ENCODE measurements at places on chromosomes 3 and 15.

GRCh38 chr3:152172460-152172859, 96.3 kb upstream of the MBNL1 start:
- DNase-seq: no peak

GRCh38 chr3:188369526-188369925, 215.6 kb downstream of the LPP start:
- DNase-seq: no peak

DNA sequence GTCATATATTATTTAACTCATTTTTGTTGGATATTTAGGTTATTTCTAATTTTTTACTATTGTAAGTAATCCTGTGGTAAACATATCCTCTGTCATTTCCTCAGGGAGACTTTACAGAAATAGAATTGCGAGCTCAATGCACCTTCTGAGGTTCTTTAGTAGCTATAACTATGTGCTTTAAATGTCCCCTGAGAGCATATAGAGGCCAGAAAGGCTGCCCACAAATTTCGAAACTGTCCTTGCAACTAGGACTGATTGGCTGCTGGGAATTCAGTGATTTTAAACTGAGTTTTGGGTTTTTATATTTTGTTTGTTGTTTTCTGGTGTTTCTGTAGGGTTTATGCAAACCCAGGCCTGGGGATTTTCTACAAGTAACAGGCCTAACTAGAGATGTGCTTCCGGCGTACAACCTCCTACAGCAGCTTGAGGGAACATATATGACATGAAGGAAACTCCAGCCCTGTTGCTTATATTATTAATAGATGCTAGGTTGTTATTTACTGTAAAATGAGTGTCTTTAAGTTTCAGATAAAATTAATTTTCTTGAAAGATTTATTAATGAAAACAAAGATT, 29.1 kb upstream of the P4HTM start:
- no peak for DNase-seq

DNA sequence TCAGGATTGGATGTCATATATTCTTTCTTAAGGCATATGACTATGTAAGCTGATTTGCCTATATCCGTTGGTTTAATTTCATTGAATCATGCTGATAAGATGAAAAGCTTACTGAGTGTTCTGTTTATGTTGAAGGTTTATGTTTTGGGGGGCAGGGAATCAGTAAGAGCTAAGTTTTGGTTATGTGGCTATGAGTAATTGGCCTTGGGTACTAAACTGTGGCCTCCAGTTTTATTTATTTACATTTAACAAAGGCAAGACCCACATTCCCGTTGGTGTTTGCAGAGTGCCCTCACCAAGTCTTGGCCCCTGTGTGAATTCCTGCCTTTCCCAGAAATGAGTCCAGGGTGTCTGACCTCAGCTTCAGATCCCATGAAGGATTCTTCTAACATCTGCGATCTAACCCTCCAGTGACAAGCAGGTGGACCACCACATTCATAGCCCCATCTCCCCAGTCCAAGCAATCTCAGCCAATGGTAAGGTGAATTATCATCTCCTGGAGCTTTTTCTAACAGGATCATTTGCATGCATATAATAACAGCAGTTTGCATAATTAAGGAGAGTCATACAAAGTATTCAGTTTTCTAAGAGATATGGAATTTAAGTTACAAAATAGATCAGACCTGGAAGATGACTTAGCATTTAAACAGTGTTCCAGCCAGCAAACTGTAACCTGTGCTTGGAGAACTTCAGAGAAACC, 27.4 kb downstream of the GLDN start:
- DNase-seq: no peak

DNA sequence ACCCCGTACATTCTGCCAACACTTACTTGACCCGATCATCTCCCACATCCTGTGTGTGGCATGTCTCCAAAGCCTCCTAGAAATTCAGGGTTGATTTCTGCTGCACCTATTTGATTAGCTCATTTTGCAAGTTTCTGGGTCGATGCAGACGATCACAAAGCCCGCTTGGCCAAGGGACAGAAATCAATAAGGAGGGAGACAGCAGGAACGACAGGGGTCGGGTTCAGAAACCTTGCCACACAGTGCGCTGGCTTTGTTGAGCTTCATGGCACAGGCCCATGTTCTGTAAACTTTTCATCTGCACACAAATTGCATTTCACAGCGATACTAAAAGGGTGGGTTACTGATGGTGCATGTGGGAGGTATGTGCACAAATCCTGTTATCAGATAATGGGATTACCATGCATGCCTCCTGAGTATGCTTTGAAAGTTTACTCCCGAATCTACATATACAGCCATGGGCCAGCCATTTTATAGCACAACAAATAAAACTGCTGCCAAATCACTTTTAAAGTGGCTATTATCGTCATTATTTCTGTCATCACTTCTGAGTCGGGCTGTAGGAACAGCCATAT, 95.9 kb upstream of the ATP11B start:
- no peak for DNase-seq

- no peak for DNase-seq
Measured at GRCh38 chr15:28012231-28012630, 86.9 kb downstream of the OCA2 start.

DNA sequence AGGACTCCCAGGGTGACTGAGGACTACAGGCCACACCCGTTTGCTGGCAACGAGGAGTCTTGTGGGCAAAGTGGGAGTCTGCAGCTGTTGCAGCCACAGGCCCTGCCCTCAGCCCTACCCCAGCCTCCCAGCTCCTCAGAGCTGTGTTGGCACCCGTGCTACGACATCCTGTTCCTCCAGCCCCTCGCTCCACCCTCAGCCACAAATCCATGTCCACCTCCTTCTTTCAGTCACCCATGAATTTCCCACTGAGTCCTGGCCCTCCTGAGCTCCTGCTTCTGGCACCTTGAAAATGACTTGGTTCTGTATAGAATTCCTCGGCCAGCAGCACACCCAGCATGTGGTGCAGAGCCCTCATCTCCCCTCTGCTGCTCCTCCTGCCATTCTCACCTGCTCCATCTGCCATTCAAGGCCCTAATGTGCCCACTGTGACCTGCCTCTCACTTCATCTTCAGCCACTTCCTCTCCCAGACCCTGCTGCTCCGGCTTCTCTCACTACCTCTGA, 20.9 kb upstream of the VILL start:
- no peak for DNase-seq

DNA sequence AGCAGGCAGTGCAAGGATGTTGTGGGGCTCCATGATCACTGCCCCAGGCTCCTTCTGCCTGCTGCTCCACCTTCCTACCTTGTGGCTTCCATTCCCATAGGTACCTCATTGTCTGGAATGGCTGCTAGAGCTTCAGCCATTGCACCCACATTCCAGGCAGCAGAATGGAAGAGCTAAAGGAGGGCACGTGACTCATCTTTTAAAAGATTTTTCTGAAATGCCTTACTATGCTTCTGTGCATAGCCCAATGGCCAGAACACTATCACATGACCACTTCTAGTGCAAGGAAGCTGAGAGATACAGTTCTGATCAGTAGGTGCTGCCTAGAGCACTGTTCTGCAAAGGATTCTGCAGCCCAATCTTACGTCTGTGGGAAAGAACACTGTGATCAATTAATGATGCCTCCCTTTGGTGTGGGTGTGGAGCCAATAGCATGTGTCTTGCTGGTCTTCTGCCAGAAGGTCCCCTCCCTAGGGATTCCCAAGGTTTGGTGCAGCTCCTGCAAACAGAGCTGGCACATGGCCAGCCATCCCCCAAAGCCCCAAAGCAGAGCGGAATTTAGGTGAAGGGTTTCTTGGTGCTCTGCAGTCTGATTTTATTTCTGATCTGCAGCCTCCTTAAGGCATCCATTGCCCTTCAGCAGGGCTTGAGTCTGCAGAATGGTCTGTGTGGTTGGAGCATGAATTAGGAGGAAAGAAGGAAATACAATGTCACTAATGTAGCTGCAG, 34.4 kb downstream of the SPSB4 start:
- DNase-seq: no peak

DNA sequence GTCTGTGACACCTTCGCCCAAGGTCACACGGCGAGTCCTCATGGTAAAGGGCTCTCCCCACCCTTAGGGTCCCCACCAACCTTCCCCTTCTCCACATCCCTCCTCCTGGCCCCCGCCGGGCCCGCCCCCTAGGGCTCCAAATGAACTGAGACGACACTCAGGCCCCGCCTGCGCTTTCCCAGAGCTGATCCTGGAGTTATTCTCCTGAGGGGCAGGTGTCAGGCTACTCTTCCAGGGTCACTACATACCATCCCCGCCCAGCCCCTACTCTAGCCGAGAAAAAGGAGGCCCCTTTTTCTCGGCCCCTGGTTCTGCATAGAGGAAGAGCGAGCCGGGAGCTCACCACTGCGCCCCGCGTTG, 292 bp downstream of the USP4 start:
- peak; percentile 19 for DNase-seq

DNA sequence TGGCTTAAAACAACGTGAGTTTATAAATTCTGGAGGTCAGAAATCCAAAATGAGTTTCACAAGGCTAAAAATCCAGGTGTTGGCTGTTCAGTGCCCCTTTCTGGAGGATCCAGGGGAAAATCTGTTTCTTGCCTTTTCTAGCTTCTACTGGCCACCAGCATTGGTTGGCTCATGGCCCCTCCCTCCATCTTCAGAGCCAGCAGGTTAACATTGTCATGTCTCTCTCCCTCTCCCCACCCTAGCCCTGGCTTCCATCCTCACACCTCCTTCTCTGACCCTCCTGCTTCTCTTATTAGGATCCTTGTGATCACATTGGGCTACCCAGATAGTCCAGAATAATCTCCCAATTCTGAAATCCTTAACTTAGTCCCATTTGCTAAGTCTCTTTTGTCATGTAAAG, 32.9 kb upstream of the MGLL start:
- no peak for DNase-seq

- DNase-seq: no peak
Measured at GRCh38 chr3:124492824-124493223, 237.4 kb upstream of the UMPS start.

DNA sequence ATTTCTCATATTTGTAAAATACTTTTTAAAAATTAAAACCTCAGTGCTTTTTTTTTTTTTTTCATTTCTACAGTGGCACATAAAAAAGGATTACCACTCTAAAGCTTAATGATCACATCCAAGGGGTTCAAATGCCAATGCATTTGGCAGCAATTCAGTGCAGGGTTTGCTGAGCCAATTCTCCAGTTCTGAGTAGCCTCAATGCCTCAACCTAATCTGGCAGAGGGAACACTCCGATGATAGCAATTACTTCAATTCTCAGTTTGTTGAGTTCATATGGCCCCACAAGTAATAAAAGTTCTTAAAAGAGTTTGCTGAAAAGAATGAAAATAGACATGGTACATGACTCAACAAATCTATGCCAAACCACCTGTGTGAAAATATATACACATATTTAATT, 79.3 kb upstream of the RBMS3 start:
- DNase-seq: no peak

GRCh38 chr15:72588096-72588495, 66.4 kb upstream of the GOLGA6B start:
- no peak for DNase-seq

- no peak for DNase-seq
Measured at GRCh38 chr3:101229681-101230080, 90.7 kb downstream of the IMPG2 start.

- DNase-seq: no peak
Measured at GRCh38 chr3:61311044-61311443, 59.8 kb upstream of the FHIT start.

DNA sequence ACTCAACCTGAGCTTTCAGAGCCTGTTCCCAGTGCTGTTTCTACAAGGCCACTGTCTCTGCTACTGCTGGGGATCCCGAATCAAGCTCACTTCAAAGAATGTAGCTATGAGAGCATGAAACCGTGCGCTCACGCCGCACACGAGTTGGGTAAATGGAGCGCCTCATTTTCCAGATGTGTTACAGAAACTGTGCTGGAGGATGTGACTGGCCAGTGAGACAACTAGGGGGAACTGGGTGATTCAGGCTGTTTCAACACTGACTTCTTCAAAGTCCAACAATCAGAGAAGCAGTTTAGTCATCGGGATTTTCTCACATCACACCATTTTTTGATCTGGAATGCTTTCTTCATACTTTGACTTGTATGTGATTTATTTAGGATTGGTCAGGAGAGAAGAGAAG, 3.5 kb downstream of the ZNF710 start:
- DNase-seq: no peak

DNA sequence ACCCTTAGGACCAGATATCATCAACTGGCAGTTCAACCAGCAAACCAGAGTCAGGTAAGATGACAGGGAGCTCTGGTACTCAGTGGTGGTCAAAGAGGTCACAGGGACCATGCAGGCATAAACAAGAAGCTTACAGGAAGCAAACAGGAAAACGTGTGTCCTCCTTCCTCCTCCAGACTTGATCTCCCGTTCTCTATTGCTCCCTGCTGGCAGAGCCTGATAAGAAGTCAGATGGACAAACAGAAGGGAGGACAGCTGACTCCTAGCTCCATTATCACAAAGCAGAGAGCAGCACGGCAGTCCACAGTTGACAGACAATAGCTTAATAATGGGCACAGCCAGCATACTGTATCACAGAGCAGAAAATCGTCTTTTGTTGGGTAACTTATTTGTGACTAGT, 156.5 kb upstream of the SLC2A2 start:
- DNase-seq: no peak

DNA sequence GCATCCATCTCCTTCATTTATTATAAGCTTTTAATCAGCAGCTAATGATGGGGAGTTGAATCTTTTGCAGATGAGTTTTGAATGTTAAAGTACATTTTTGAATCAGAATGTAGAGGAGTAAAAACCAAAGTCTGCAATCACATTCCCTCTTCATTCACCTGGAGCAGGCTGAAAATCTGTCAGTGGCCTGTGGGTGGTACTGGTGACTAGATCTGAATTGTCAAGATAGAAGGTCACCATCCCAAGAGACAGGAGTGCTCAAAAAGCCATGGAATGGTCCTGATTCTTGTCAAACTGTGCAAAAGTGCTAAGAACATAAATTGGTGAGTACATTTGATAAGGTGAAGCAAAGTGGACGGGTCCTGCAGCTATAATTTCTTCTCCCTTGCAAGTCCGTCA, 881.3 kb upstream of the NR2F2 start:
- DNase-seq: no peak

- DNase-seq: no peak
Measured at GRCh38 chr3:18901571-18901970, 246.7 kb upstream of the KCNH8 start.

DNA sequence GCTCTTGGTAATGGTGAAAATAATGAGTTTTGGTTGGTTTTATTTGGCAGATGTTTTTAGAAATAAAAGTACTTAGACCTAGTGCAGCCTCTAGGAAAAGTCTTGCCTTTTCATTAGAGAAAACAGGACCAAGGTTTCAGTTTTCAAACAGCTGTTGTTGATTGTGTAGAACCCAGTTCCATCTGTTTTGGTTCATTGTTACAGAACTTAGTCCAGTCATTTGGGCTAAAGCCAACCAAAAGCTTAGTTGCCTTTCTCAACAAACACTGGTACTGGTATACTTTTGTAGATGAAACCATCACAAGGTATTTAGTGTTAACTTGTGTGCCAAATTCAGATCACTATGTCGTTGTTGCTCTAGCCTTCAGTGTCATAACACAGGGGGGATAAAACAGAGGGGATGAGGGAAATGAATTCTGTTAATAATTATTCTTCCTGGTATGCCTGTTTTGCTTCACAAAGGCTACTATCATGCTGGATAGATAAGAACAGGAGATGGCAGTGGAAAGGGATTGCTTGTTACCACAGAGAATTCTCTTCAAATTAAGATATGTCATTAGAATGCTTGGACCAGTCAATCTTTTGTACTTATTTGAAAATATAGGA, 12.6 kb upstream of the APH1B start:
- DNase-seq: no peak

- no peak for DNase-seq
Measured at GRCh38 chr3:179450261-179450701, 989 bp downstream of the GNB4 start.

- no peak for DNase-seq
Measured at GRCh38 chr15:66170042-66170441, 83.5 kb downstream of the MEGF11 start.

All from T-helper 17 cell (primary cell).